Right renal pelvis (tissue), 4 donors: ENCODE measurements at places on chromosomes 1 and 21. TPM values are rescaled to one million over a fixed set of nuclear protein-coding genes. Genes with fewer than 3 reads are reported as not detected.

DNA sequence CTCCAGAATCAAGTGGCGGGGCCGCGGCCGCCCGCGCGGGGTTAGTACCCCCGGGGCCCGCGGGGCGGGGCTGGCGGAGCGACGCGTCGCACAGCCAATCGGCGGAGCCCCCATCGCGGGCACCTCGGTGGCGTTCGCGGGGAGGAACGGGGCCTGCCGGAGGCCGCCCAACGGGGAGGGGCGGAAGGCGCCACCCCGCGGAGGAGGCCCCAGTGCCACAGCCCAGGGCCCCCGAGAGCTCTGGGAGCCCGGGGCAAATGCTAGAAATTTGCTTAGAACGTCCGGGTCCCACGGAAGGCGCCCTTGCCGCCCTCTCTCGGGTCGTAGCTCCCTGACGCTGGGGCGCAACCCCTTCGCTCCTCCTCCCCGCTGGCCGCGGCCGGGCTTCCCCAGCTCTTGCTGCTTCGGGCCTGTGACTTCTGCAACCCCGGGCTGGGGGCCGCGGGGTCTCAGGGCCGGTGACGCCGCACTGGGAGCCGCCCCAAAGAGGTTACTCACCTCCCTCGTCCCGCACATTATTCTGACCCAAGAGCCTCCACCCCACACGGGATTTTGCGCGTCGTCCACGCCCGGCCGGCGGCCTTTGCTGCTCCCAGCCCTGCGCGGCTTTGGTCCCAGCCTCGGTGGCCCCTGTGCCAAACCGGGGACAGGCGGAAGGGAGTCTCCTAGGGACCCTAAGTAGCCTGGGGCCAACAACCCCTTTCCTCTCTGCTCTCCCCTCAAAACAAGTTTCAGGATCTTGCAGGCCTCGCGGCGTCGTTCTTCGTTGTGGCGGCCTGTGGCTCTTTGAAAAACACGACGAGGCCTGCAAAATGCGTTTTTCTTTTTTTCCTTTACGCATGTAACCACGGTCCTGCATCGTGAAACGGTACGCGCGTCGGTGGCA is at the start of gene RUNX3:
RUNX3 (minus strand) TSS at position 17 of the 886 bp plus-strand sequence. CDS start 408 bp downstream, outside the sequence.
- peak; percentile 37 for DNase-seq

DNA sequence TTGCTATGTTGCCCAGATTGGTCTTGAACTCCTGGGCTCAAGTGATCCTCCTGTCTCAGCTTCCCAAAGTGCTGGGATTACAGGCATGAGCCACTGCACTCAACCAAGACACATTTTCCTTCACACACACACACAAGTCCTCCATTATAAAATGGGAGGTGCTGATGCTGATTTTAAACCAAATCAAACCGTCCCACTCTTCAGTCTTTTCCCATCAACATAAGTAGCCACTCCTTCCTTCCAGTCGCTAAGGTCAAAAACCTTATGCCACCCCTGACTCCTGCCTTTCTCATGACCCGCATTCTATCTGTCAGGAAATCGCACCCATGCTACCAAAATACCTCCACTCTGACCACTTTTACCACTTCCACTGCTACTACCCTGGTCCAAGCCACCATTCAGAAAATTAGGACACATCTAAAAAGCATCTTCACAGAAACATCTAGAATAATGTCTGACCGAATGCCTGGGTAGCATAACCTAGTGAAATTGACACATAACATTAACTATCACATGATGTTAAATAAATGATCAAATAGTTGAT is 28.0 kb upstream of the IFNGR2 start:
- DNase-seq: no peak

The CRP gene
- not detected for polyA plus RNA-seq

The GJA4 gene
- polyA plus RNA-seq: 22.6 TPM

The TAS1R1 gene
- not detected for polyA plus RNA-seq
